GM12892 (cell line): ENCODE measurements at places on chromosomes 5 and 9.

DNA sequence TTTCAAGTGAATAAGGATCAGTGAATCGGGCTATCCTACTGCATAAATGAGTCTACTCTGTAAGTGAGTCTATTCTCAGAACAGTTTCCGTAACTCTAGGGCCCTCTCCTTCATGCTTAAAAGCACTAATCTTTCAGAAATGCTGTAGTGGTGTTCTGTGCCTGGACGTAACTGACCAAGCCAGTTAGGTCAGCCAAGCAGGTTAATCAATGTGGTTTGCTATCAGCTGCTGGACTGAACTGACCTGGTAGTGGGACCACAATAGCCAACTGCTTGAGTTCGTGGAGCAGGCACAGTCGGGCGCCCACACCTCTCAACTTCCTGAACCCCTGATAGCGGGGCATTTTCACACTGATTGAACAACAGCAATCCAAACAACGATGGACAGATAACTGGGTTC, 6.8 kb downstream of the SLC1A3 start:
- DNase-seq, result no peak

DNA sequence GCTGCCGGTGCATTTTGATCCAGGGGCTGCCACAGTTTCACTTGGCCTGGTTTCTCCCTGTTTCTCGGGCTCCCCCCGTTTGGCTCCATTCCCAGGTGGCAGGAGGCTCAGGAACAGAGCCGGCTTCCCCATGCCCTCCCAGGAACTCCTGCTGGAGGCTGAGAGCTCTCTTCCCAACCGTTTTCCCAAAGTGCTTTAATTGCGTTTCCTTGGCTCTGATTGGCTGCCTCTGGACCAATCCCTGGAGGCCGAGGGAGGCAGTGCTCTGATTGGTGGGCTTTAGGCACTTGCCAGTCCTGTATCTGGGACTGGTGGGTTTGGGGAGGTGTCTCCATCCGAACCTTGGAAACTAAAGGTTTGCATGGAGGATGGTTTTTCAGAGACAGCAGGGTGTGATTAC, 4.9 kb downstream of the TSPAN17 start:
- no peak for DNase-seq

DNA sequence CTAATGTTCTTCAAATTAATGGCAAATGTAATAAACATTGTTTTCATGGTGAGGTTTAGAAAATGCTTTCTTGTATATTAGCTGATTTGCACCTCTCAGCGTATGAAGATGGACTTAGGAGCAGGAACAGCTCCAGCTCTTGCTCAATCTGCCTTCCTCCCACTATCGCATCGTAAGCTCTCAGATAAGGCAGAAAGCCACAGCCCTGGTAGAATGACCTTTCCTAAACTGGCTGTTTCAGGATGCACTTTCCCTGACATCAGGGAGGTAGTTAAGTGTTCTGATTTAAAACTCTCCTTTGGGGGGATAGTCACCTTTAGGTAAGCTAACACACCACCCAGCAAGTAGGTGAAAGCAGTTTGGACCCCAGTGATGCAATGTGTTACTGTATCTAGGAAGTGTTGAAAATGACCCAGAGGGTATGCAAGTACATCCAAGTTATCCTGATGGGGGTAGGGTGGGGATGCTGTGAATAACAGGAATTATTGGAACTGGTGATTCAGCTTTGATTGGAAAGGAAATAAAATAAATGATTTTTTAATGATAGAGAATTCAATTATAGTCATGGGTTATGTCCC, 72.3 kb downstream of the LMNB1 start:
- no peak for DNase-seq

DNA sequence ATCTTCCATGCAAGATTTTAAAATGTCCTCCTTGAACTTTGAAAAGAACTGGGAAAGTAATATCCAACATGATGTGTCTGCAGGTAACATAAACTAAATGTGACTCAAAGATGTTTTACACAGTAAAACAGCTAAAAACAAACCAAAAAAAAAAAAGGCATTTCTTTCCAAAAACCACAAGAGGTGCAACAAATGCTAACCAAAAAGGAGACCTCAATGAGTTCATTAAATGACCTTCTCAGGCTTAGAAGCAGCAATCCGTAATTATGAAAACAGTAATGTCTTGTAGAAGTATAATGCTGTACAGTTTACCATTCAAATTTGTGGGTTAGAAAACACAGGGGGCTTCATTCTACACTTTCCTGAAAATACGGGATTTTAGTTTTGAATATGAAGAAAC, 2.5 kb downstream of the RNF145 start:
- DNase-seq, result no peak

DNA sequence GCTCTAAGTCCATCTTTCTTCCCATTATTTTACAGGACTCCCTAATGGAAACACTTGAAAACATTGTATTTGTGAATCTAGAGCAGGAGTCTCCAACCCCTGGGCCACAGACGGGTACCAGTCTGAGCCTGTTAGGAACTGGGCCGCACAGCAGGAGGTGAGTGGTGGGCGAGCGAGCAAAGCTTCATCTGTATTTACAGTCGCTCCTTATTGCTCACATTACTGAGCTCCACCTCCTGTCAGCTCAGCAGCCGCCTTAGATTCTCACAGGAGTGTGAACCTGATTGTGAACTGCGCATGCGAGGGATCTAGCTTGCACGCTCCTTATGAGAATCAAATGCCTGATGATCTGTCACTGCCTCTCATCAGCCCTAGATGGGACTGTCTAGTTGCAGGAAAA, 111.0 kb downstream of the MED27 start:
- DNase-seq, result no peak

- DNase-seq, result no peak
Measured at GRCh38 chr5:80609692-80610091, 39.6 kb upstream of the ANKRD34B start.

DNA sequence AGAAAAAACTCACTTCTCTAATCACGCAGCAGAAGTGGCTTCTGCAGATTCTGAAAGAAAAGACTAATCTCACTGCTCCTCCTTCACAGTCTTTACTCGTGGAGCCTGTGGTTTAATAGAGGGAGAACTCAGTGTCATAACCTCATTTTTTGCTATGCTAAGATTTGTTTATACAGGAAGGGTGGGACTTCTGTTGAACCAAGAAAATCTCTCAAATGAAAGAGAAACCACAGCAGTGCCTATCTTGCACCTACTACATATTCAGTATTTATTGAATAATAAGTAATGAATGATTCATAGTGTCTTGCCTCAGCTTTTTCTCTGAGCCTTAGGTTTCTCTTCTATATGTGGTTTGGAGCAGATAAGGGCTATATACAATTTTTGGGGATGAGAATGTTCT, 136.1 kb upstream of the DMAC1 start:
- DNase-seq, result no peak

DNA sequence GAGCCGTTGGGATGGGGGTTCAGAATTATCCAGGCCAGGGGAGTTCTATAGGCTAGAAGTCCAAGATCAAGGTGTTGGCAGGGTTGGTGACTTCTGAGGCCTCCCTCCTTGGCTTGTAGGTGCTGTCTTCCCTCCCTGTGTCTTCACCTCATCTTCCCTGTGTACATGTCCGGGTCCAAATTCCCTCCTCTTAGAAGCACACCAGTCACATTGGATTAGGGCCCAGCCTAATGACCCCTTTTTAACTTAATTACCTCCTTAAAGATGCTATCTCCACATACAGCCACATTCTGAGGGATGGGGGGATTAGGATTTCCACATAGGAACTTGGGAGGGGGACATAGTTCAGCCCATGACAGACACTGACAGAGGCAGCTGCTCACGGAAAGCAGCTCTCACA, 12.1 kb downstream of the LRSAM1 start:
- no peak for DNase-seq

- DNase-seq, result no peak
Measured at GRCh38 chr5:54254482-54255198, 55.7 kb downstream of the ARL15 start.

DNA sequence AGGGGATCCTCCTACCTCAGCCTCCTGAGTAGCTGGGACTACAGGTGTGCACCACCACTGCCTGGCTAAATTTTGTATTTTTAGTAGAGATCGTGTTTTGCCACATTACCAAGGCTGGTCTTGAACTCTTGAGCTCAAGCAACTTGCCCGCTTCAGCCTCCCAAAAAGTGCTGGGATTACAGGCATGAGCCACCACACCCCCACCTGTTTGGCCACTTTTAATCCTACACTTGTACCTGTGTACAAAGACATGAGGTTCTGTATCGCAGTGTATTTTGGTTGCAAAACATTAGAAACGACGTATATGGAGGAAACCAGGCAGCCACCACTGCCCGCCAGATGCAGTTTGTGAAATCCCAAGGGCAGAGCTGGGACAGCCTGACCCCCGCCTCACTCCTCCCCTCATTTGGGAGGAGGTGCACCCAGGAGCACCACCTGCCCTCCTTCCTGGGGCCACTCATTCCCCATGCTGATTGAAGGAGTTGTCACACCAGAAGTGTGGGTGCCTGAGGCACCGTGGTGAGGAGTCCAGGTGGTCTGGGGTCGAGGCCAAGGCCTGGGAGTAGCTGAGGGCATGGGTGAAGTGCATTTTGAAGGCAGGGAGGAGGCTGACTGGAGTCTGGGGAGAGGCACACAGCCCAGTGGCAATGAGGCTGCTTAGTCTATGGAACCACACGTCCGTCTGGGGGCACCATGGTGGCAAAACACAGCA, 39.3 kb upstream of the OLFM1 start:
- no peak for DNase-seq

DNA sequence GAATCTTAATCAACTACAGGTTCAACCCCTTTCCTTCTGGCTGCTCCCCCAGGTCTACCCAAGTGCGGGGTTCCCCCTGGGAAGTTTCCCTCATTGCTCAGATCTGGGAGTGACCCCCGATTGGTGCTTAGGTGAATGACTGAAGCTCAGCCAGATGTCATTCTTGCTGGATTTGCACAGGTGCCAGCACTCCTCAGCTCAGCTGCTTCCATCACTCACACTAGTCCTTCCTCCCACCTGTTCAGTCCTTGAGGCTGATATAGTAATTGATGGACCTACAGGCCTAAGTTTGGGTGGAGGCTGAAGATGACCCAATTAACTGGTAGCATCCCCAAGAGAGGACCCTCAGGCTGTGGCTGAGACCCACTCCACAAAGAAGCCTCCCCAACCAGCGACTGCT, 32.9 kb downstream of the PRLR start:
- no peak for DNase-seq

DNA sequence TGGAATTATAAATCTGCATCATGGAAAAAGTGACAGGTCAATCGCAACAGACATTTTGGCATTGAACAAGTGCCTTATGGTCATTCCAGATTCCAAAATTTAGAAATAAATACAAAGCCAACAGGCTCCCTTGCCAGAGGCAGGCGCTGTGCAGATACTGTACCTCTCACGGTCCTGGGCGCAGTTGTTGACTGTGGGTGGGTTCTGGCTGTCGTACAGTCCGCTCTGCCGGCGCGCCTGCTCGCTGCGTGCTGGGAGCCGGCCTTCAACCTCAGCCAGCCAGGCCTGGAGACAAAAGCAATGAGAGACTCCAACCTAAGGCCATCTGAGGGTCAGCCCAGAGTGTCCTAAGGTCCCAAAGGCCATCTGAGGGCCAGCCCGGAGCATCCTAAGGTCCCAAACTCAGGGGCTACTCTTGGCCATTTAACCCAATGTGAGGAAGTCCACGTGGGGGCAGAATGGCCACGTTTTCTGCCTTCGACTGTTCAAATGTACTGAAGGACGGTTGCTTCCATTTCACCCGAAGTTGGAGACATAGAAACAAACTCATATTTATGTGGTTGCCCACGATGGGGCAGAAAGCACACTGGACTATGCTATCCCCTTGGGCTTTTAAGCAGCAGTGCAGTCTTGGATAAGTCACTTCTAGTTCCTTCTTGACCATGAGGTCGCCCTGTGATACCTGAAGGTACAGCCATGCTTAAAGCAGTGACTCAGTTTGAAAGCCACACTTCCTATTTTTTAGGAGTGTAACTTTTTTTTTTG, 65.2 kb downstream of the USP20 start:
- peak; percentile 55 for DNase-seq

DNA sequence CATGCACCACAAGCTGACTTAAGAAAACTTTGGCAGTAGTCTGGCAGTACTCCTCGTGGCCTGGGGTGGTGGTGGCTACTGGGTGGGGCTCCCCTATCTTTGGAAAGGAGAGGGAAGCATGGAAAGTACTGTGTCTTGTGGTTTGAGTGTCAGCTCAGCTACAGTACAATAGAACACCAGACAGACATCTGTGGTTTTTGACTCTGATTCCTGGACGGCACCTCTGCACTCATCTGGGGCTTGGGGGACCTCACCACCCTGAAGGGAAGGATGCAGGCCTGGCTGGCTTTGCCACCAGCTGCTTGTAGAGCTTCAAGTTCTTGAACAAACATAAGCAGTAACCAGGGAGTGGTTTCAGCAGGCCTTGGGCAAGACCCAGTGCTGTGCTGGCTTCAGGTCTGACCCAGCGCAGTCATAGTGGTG, 40.6 kb downstream of the TNFSF8 start:
- DNase-seq, result no peak

DNA sequence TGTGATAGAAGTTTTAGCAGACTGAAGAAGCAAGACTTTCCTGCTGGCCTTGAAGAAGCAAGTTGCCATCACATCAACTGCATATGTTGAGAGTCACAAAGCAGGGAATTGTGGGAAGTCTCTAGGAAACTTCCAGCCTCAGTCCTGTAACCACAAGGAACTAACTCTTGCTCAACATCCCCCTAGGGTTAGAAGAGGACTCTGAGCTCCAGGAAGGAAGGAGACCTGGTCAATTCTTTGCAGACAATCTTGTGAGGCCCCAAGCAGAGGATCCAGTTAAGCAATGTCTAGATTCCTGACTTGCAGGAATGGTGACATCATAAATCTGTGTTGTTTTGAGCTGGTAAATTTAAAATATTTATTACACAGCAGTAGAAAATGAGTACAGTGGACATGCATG, 18.6 kb upstream of the ZNF366 start:
- no peak for DNase-seq

GRCh38 chr5:58793888-58794657, 211.2 kb downstream of the RAB3C start:
- no peak for DNase-seq

GRCh38 chr5:56148453-56148971, 84.6 kb downstream of the ANKRD55 start:
- no peak for DNase-seq

DNA sequence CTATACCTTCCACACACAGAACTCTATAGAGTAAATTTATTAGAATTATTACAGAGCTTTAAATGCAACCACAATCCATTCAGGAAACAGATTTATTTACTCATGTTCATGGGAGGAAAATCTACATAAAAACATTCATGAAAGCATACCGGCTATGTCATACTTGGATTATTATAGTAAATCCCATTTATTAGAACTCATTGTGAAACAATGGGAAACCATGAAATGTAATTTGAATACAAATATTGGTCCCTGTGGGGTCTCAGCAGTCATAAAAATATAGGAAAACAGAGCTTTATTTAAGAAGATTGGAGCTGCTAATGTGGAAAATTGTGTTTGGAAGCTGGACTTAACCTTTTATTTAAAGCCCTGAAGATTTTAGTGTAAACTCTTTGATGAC, 80.7 kb downstream of the HAPLN1 start:
- no peak for DNase-seq

DNA sequence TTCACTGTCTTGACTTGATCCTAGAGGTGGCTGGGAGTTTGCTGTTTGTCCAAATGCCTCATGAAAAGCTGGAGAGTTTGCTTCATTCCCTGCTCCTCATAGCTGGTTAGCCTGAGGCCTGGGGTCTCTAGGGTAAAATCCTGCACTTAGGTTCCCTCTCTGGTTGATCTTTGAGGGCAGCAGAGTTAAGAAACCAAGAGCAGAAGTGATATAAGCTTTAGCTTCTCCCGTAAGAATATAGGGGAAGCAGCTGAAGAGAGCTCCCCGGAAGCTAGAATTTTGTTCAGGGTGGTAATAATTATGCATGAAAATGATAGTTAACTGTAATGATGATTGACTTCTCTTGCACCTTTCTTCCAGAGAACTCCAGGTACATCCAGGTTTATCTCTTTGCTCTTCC, 1.4 kb downstream of the FAM53C start:
- no peak for DNase-seq

- peak; percentile 74 for DNase-seq
Measured at GRCh38 chr5:180803181-180804128, 849 bp upstream of the MGAT1 start.
